ENCODE measurements at places on chromosomes 2 and 18.

- DNase-seq, result no peak
These were observed 1008.6 kb downstream of the TSN start for GRCh38 chr2:122764014-122764413.

GRCh38 chr2:150477347-150477746 lies 10.1 kb downstream of the RND3 start:
- no peak for DNase-seq

DNA sequence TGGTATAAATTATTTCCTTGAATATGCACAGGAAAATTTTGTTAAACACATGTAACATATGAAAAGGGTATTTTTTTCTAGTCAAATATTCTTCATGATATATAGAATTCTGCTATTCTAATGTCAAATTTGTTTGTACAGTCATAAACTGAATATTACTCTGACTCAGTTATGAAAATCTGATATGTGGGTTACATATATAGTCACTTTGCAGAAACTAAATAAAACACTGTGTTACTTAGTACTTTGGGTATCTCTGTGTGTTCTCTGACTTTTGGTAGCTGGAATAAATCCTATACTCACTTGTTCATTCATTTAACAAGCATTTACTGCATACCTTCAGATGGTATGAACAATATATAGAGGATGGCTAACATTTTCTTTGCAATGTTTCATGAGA lies 159.4 kb downstream of the TTC27 start:
- no peak for DNase-seq

DNA sequence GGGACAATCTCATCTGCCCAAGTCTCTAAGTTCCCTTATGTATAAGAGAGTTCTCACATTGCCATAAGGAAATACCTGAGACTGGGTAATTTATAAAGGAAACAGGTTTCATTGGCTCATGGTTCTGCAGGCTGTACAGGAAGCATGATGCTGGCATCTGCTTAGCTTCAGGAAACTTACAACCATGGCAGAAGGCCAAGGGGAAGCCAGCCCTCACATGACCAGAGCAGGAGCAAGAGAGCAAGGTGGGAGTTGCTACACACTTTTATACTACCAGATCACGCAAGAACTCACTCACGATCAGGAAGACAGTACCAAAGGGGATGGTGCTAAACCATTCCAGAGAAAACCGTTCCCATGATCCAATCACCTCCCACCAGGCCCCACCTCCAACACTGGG lies 73.9 kb downstream of the PRKRA start:
- no peak for DNase-seq

GRCh38 chr2:233353769-233354499 lies at the start of gene DGKD:
Gene DGKD, plus strand, starts transcription at chr2:233354494. Its CDS starts 25 bp downstream, at chr2:233354519.
- DNase-seq, result peak; percentile 39

- DNase-seq, result no peak
These were observed 102.4 kb downstream of the VAPA start for GRCh38 chr18:10015941-10016819.

GRCh38 chr2:17104454-17104853 lies 413.8 kb downstream of the RAD51AP2 start:
- DNase-seq, result no peak

DNA sequence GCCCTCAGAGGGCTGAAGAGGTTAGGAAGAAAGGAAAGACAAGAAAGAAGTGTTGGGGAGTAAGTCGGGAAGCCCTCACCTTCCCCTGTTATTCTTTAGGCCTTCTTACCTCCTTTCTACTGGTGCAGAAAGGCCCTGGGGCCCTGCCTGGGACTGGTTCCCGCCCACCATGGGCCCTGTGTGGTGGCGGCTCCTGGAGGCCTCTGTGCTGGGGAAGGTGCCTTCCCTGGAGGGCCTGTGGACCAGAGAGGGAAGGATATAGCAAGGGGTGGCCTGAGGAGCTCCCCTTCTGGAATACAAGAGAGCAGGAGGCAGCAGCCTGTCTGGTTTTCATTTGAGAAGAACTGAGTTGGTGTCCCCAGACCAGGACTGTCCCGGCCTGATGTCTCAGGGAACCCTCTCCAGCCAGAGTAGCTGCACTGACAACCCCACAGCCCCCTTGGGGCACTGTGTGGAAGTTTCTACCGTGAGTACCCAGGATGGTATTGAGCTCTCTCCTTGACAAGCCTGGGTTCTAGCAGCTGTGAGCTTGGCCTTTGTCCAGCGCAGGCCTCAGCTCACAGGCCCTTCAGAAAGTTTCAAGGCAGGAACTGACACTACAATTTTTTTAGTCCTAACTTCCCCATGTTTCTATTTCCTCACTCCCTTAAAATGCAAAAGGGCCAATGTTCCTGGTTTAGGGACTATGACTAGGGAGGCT lies 47.1 kb downstream of the EFR3B start:
- DNase-seq, result no peak

DNA sequence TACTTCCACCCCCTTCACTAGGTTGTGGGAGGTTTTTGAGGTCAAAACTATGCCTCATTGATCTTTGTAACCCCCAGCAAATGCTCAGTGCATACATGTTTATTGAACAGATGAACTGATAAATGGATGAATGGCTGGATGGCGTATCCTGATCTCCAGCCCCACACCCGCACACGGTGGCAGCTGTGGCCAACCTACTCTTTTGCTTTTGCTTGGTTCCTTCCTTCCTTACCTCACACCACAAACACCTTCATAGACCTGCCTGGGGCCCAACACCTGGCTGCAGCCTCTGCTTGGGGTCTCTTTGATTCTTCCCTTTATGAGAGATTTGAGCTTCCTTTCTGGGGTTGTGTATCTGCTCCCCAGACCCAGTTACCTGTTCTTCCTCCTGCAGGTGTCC lies 25.9 kb downstream of the SPP2 start:
- DNase-seq, result no peak

DNA sequence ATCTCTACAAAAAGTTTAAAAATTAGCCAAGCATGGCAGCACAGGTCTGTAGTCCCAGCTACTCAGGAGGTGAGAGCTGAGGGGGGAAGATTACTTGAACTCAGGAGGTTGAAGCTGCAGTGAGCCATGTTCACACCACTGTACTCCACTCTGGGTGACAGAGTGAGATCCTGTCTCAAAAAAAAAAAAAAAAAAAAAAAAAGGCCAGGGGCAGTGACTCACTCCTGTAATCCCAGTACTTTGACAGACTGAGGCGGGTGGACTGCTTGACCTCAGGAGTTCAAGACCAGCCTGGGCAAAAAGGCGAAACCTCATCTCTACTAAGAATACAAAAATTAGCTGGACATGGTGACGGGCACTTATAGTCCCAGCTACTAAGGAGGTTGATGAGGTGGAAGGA lies 37.0 kb downstream of the PUM2 start:
- no peak for DNase-seq

GRCh38 chr18:21444465-21445212 lies 155.9 kb downstream of the ESCO1 start:
- no peak for DNase-seq

GRCh38 chr2:34604164-34604563 lies 1005.1 kb upstream of the FAM98A start:
- DNase-seq, result no peak

All from T-helper 2 cell (primary cell).